ENCODE measurements at places on chromosomes 13 and 19.

DNA sequence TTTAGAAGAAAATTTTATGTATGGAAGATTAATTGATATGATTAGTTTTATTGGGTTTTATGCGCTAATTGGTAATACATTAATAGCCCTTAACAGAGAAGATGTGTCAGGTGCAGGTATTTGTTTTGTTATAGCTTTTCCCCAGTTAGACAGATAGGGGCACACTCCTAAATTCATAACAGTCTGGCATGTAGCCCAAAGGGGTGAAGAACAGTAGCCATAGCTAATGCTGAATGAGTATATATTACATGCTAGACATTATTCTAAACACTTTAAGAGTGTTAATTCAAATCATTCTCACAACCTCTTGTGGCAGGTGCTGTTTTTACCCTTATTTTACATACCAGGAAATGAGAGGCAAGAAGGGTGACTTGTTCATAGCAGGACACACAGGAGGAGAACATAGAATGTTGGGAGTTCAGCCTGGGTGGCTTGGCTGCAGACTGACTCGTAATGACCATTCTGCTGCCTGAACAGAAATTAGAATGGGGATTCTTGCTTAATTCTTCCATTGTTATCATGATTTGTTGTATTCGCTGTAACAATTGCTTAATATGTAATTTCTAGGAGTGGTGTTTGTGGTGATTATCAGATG is 20.1 kb downstream of the PCCA start:
- no peak for DNase-seq

DNA sequence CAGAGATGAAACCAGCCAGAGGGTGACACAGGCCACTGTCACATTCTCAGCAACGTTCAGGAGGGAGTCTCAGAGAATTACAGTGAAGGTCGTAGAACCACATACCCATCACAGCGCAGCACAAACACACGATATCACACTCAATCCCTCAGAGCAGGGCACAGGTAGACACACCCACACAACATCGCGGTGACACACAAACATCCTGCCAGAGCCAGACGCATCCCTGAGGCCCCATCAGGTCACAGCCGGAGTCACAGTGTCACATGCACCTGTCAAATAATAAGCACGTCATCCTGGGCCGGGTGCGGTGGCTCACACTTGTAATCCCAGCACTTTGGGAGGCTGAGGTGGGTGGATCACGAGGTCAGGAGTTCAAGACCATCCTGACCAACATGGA is 17.5 kb downstream of the ELAVL3 start:
- DNase-seq, result no peak

DNA sequence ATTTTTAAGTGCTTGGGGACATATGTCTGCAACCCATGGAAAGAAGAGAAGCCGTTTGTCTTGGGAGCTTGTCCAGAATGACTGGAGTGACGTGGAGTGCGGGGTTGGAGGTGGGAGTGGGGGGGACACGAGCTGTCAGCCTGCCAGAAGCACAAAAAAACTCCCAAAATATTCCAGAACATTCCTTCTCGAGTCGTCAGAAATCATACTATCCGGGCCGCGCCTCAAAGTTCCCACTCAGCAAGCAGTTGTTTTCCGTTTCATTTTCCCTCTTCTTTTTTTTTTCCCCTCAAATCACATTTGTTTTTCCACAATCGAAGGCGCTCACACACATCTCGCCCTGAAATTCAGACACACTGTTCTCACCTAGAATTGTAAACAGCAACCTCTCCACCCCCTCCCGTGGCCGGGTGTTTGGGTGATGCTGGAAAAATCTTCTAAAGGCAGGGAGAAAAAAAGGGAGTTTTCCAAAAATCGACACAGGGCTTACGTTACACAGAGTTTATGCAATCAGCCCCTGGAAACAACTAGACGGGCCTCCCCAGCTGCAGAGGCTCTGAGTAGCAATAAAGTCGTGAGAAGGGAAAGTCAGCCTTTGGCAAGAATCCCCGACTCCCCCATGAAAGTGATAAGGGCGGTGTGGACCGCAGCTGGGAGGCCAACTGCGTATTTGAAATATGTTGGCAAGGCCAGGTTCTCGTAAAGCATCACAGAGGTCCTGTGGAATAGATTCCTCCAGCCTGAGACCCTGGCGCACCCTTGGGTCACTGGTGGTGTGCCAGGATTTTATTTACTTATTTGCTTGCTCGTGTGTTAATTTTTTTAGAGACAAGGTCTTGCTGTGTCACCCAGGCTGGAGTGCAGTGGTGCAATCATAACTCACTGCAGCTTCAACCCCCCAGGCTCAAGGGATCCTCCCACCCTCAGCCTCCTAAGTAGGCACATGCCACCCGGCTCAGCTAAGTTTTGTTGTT is 31.2 kb upstream of the KLF2 start:
- DNase-seq, result no peak

GRCh38 chr13:103734837-103735236 is 668.6 kb upstream of the SLC10A2 start:
- no peak for DNase-seq

- DNase-seq, result no peak
Observed at GRCh38 chr13:71374471-71375049, 492.4 kb downstream of the DACH1 start.

All from activated T-helper 1 cell treated with anti-CD3 and anti-CD28 coated beads, Interleukin-12 subunit alpha, Interleukin-12 subunit beta, Interleukin-2, Interleukin-4 antibody, amounts not matched to agents 30 ng/mL and 10 ng/mL and 1 ng/mL, durations not matched to agents 14 hours and 24 hours and 36 hours (primary cell).